ENCODE measurements at places on chromosomes 4 and X.

GRCh38 chrX:16023790-16024734 lies 99.3 kb upstream of the GRPR start:
- DNase-seq = no peak

DNA sequence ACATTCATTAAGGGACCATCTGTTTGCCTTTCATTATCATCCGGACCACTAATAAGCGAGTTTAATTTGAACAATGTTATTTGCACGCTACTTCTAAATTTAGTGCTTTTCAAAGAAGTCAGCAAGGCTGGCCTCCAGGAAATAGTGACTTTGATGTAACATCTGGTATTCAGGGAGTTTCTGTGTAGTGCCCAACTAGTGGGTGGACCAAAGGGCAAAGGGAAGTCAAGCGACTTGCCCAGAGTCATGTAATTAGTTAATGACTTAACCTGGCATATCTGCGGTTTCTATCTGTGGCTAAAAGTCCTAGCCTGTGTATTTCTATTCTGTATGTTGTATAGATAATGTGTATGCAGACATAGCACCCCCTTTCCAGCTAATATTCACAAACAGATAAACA lies 56.3 kb upstream of the LCORL start:
- no peak for DNase-seq

- DNase-seq = no peak
Observed at GRCh38 chr4:107246761-107247160, 210.6 kb upstream of the DKK2 start.

- DNase-seq = no peak
Observed at GRCh38 chr4:24533364-24533763, 51.0 kb downstream of the DHX15 start.

- DNase-seq = no peak
Observed at GRCh38 chr4:2116687-2117400, 57.7 kb downstream of the NAT8L start.

Data from renal cortex interstitium (tissue), 15 donors.